AG09309 (cell line): ENCODE measurements at places on chromosomes 7 and 10.

DNA sequence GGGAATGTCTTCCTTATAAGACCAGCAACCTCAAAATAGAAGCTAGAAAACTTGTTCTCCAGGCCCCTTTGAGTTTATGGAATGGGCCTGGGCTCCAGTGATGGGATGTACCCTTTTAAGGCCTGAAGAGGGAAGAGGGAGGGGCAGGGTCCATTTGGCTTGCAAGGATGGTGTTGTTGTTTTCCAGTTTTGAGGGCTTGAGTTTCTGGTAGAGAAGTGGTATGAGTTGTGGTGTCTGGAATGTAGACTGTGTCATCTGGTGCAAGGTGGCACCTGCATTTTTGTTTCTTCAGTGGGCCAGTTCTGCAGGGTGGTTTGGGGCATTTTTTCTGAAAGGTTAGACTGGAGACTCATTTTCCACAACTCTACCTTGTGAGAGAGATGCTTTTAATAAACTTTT lies 90.1 kb downstream of the ZNF777 start:
- no peak for DNase-seq

- no peak for DNase-seq
Observed at GRCh38 chr7:20651960-20652544, 36.6 kb downstream of the ABCB5 start.

GRCh38 chr7:130942211-130942964 lies 208.4 kb upstream of the KLF14 start:
- DNase-seq, result no peak

- no peak for DNase-seq
Observed at GRCh38 chr10:126979311-126979710, 74.1 kb downstream of the DOCK1 start.

GRCh38 chr7:140571538-140572122 lies 69.0 kb downstream of the DENND2A start:
- DNase-seq, result no peak

- DNase-seq, result no peak
Observed at GRCh38 chr10:113313048-113313602, 239.7 kb upstream of the HABP2 start.

GRCh38 chr10:108375691-108376090 lies 1211.2 kb upstream of the SORCS1 start:
- DNase-seq, result peak; percentile 20

DNA sequence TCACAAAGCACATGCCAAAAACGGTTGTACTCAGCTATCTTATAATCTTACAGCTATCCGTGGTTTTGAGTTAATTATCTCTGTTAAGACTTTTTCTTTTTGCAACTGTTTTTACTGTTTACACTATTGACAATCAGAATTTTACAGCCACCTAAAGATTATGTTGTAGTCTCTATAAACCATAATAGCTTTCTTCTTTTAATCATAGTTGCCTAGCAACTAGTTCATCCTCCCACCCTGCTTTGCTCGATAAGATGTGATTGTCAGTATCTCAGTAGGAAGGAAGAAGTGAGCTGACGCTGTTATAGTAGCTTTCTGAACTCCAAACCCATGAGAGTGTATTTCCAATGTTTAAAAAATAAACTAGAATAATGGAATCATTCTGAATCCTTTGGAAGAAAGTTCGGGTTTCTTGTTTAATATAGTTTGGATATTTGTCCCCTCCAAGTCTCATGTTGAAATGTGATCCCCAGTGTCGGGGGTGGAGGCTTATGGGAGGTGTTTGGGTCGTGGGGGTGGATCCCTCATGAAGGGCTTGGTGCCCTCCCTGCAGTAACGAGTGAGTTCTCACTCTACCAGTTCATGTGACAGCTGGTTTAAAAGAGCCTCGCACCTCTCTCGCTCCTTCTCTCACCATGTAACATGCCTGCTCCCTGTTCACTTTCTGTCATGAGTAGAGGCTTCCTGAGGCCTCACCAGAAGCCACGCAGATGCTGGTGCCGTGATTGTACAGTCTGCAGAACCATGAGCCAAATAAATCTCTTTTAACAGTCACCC lies 68.1 kb downstream of the SVOPL start:
- no peak for DNase-seq

DNA sequence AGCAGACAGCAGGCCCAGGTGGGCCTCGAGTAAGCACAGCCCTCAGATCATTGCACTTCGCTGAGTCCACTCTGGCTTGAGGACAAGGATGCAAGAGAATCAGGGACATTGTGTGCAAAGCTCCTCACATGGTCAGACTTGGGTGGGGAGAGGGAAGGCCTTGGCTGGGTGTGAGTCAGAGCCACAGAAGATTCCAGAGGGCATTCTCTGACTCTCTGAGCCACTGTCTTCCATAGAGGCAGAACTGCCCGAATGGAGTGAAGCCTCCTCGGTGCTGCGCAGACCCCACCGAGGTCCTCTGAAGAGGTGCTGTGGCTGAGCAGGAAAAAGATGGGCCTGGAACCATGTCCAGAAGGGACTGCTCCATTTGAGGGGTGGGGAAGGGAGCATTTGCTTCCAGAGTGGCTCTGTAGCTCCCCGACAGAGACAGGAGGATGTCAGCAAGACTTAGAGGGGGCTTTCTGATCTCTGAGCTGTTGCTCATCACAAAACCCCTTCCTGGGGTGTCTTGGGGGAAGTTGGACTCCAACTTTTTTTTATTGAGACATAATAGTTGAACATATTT lies 120.8 kb downstream of the PTPN20 start:
- DNase-seq, result peak; percentile 23

DNA sequence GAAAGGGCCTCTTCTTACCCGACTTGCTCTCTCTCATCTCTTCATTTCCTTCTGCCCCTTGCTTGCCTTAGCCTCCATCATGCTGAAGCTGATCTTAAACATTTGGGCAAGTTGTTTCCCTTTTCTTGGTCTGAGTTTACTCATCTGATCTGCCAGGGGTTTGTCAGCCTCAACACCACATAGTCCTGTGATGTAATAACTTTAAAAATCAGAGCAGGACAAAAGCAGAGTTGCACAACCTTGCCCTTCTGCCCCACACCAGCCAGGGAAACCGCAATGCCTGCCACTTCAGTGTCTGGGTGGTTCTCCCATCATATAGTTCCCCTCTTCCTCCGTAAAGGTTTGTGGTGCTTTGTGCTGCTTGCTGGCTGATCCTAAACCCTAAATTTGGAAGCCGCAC lies 9.9 kb upstream of the LIPM start:
- peak; percentile 37 for DNase-seq

GRCh38 chr7:2920956-2921652 lies 77.0 kb upstream of the GNA12 start:
- DNase-seq, result no peak

DNA sequence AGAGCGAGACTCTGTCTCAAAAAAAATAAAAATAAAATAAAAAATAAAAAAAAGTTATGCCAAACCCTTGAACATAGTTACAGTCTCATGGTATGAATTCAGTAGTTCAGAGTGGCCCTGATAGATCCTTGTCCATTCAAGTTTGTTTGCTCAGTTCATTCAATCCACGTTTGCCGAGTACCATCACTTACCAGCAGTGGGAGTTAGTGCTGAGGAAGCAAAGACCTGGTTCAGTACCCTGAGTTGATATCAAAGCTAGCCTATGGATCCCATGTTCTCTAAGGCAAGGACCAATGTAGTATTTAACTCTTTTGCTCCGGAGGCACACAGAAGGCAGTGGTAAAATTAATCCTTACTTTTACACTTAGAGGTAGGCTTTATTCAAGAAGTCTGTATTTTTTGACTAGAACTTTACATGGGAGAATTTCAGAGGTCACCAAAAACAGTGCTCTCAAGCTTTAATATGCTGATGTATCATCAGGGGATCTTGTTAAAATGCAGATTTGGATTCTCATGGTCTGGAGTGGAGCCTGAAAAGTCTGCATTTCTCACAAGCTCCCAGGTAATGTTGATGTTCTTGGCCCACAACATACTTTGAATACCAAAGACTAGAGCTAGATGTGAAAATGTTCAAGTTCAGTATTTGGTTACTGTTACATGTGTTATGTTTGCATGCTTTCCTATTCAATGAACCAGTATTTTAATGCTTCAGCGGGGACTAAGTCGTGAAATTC lies 38.1 kb upstream of the HBP1 start:
- DNase-seq, result no peak

GRCh38 chr10:99711129-99711719 lies 20.7 kb downstream of the COX15 start:
- peak; percentile 64 for DNase-seq

DNA sequence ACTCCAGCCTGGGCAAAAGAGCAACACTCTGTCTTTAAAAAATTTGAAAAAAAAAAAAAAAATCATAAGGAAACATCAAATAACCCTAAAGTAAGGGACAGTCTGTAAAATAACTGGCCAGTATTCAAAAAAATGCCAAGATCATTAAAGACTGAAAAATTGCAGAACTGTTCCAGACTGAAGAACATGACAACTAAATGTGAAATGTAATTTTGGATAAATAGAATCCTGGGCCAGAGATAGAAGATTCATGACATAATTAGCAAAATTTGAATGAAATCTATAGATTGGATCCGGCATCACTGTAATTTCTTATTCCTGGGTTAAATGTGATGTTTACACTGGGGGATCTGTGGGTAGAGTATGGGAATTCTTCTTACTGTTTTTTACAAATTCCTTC lies 3.0 kb downstream of the PSPH start:
- DNase-seq, result no peak

DNA sequence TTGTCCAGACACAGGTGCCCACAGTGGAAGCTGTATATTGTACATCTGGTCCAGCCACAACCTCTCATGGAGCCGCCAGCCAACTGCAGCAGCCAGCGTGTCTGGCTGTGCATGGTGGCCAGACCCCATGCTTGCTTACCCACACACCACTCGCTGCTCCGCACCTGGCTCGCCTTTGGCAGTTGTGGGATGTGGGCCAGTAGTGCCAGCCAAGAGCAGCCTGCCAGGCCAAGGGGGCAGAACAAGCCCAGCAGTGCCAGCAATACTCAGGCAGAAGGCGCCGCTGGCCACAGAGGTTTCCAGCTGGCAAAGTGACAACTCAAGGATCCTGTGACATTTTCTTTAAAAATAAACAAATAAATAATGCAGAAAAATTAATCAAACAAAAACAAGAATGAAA lies 11.7 kb upstream of the TMEM243 start:
- DNase-seq, result no peak

DNA sequence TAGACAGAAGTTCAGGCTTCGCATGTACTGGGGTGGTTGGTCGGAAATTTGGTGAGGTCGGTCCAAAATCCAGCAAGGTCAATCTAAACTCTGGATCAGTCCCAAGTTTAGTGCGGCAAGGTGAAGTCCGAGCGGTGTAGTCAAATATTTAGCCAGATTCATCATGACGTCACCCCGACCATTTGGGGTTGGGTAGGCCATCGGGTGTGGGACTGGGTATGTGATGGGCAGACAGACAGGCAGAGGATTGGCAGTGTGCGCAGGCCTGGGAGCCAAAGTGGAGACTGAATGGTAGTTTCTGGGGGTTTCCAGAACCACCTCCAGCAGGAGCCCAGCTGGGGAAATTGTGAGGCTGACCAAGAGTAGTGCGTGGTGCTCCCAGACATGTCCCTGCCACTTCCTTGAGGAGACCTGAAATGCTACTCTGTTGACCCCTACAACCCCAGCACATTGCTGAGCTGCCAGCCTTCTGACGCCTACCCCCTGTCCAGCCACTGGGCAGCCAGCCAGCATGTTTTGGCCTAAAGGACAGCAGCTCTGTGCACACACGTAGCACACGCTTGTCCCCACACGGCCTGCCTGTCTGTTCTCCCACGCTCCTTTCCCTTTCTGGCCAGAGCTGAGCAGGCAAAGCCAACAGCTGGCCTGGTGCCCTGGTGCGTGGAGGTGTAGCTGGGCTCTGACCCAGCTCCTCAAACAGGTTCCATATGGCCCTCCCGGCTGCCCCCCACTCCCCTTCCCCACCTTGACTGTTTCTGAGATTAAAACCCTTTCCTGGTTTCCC lies 55.9 kb downstream of the FAM241B start:
- no peak for DNase-seq

DNA sequence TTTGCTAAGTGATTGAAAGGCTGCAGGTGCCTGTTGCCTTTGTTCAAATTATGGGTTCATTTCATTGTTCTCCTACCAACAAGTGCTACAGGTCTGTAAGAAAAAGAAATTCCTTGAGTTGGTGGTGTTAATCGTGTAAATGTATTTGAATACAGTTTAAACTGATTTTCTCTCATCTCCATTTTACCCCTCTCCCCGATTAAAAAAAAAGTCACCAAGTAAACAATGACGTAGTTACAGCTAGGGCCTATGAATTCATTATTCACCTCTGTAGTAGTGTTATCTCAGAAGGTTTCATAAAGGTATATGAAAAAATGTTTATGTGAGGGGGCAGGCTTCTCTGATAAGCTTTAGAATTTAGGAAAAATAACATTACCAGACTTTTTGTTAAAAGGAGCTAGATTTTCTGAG lies 1.1 kb downstream of the REEP3 start:
- no peak for DNase-seq

GRCh38 chr7:23469961-23470250 lies 385 bp downstream of the IGF2BP3 start:
- DNase-seq, result no peak

DNA sequence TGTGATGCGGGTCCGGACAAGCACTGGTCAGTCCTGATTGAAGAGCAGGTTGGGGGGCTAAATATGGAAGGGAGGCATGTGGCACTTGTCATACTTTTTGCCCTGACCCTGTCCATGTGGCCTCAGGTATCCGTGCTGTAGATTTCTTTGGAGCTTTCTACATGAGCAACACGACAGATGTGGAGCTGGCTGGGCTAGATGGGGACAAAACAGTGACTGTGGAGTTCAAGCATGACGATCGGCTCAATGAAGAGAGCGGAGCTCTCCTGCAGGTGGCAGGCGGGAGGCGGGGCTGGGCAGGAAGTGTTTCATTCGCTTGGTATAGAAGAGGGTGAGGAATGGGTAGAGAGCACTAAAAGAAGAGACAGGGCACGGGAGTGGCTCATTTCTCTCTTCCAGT lies 13.0 kb upstream of the CHCHD1 start:
- DNase-seq, result no peak

- no peak for DNase-seq
Observed at GRCh38 chr10:130921911-130922440, 389.5 kb downstream of the TCERG1L start.

GRCh38 chr7:33251301-33251700 lies 121.9 kb downstream of the BBS9 start:
- DNase-seq, result no peak

GRCh38 chr7:41921453-41921981 lies 218.6 kb upstream of the INHBA start:
- DNase-seq, result peak; percentile 94

DNA sequence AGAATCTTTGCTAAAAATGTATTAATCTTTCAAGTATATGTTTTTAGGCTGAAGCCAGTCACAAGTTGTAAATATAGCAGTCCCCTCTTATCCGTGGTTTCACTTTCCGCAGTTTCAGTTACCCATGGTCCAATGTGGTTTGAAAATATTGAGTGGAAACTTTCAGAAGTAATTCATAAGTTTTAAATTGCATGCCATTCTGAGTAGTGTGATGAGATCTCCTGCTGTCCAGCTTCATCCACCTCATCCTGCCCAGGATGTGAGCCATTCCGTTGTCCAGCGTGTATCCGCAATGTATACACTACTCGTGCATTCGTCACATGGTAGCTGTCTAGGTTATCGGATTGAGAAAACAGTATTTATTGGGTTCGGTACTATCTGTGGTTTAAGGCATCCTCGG lies 12.2 kb downstream of the PDCD4 start:
- DNase-seq, result no peak
